ENCODE measurements at places on chromosomes 6 and 20. TPM values are rescaled to one million over a fixed set of nuclear protein-coding genes. Genes with fewer than 3 reads are reported as not detected.

Gene ZBTB12
- total RNA-seq: 1.1 TPM

DNA sequence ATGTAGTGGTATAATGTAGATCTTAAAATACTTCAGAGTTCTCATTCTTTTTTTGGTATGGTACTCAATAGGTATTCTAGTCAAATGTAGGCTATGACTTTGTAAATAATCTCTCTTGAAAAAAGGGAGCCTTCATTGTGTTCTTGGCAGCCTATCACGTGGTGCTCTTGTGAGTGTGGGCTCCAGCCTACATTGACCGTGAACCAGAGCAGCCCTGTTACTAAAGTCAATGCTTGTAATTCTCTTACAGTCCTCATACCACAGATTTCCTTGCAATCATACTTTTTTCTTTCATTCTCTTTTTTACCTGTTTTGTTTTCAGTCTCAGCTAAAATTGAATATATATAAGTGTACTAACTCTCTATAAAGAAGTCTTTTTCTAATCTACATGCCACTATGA, 31.1 kb downstream of the ARID1B start:
- DNase-seq: no peak

Gene MARCKS
- total RNA-seq: 4.7 TPM

Gene SLC22A16
- total RNA-seq: 0.29 TPM

Gene LY6G6D
- not detected for total RNA-seq

DNA sequence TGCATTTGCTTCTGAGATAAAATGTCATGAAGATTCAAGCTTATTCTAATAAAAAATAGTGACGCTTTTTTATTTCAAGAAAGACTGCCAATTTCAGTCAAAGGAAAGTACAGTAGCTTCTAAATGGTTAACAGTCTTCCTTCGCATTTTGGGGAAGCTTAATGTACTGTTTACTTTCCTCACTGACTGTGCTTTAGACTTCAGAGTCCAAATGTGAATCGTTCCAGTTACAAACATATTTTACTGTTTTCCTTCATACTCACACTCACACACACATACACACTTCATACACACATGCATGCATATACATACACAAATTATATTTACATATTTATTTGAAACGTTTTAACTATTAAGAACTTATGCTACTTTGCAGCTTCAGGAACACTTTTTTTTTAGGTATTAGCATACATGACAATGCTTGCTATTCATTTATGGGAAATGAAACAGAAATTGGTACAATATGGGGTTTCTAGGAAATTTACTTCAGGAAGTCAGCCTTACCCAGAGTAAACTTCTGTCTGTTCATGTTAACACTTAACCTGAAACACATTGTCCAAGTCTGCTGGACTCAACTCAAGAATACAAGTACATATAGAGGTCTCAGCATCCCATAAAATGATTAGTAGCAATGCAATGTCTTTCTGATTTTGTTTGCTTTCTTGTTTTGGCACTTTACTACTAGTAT, 145.4 kb downstream of the RPS12 start:
- DNase-seq: no peak

Gene ARMH2
- total RNA-seq: 1.3 TPM

DNA sequence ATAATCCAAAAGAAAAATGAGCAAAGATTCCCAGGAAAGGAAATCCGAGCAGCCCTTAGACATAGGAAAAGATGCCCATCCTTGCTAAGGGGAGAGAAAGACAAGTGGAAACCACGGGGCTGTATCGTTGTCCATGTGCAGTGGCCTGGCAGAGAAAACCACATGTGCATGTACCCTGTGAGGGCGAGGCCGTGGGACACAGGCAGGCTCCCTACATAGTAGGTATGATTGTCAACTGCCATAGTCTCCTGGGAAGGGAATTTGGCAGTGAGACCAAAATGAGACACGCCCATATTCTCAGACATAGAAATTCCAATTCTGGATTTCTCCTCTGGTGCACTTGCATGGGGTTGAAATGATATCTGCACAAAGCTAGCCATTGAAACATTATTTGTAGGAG, 169.7 kb upstream of the SALL4 start:
- DNase-seq: no peak

DNA sequence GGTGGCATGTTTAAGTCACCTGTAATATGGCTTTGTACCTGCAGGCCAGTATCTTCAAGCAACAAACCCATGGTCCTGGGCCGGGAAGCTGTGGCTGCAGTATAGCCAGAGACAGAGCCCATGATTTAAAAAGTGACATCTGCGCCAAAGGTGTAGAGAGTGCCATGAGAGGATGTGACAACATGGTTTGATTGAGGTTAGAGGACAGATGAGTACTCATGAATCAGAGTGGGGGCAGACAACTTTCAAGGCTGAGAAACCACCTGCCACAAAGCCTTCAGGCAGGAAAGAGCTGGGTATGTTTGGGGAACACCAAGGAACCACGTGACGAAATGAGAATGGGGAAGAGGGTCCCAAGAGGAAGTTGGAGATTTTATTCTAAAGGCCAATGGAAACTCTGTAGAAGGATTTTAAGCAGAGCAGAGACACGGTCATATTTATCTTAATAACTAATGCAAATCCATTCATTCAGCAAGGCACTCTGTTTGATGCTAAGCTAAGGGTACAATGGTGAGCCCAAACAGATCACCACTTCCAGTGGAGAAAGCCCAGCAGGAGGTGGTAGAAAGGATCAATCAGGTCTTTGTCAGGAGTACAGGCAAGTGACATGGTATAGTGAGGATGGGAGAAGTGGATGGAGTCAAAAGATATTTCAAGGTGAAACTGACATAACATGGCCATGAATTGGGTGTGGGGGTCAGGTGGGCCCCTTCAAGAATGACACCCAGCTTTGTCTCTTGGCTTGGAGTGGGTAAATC, 3.4 kb upstream of the MICAL1 start:
- DNase-seq: peak; percentile 45

- no peak for DNase-seq
These were observed 70.6 kb downstream of the SMPDL3A start for GRCh38 chr6:122859676-122860075.

Gene SNAP25
- not detected for total RNA-seq
